CD4-positive, alpha-beta T cell treated with Interleukin-2 at 100 ng/mL for 4 hours (primary cell): ENCODE measurements at places on chromosomes 1 and 21.

DNA sequence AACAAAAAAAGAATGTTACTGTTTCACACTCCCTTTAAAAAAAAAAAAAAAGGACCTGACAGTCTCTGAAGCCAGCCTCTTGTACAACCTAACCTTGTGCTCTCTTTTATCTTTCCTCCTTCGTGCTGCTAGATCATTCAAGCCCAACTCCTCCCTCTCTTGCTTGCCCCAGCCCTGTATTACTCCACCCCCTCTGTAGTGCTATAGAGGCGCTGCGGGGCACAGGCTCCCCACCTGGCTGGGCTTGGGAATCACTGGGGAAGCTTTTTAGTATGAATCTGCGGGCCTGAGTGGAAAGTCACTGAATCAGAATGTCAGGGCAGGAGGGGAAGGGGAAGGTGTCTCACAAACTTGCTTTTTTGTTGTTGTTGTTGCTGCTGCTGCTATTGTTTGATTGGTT lies 383.7 kb upstream of the CAMK1G start:
- DNase-seq, result no peak

DNA sequence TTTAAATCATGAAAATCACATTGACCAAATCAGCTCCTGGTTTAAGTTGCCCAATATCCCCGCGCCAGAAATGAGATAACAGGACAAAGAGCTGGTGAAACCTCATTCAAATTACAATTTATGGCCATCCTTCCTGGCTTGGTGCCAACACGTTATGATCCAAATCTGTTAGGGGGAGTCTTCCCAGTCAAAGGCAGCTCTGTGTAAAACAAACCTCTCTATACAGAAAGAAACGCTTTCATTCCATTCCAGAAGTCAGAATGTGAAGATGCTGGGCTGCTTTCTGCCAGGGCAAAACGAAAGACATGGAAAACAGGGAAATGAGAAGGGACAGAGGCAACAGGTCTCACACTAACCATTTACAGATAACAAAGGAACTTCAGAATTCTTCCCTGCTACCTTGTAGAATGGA lies 53.5 kb upstream of the TIAM1 start:
- no peak for DNase-seq

DNA sequence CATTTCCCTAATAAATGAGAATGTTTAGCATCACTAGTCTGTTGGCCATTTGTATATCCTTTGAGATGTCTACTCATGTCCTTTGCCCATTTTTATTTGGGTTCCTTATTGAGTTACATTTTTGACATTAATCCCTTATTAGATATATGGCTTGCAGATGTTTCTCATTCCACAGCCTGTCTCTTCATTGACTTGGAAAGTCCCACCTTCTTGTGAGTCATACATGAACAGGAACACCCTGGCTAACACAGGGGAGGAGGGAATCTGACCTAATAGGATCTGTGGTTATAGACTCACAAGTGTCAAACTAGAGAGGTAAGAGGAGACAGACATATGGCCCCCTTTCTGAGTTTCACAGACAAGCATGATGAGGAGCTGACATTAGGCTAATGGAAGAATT lies 11.5 kb downstream of the ZP4 start:
- DNase-seq, result no peak

DNA sequence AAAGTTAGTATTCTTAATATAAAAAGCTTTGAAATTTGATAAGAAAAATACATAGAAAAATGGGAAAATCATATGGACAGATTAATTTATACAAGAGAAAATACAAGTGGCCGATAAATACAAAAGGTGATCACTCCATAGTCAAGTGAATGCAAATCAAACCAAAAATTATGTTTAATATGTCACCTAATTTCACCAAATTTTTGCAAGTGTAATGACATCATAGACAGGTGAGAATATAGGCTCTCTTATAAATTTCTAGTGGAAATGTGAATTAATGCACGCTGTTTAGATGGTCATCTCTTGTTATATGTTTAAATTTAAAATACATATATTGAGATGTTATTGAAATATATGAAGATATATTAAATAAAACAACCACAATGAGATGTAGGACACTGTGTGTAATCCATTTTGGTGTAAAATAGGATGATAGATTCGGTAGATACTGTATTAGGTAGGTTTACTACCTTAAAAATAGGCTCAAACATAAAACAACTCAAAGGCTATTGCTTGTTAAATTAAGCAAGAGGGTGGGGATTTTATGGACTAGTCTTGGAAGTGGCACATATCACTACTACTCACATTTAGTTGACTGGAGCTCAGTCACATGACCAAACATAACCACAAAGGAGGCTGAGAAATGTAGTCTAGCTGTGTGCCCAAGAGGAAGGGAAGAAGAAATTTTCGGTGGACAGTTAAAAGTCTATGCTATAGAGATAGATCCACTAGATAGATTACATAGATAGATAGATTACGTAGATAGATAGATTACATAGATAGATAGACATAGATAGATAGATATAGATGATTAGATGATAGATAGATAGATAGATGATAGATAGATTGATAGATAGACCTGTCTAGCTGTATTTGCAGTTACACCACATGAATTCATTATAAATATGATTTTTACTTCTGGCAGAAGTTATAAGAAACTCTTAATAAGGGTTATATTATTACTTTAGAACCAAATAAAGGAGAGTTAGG lies 9.2 kb downstream of the INSL5 start:
- no peak for DNase-seq

DNA sequence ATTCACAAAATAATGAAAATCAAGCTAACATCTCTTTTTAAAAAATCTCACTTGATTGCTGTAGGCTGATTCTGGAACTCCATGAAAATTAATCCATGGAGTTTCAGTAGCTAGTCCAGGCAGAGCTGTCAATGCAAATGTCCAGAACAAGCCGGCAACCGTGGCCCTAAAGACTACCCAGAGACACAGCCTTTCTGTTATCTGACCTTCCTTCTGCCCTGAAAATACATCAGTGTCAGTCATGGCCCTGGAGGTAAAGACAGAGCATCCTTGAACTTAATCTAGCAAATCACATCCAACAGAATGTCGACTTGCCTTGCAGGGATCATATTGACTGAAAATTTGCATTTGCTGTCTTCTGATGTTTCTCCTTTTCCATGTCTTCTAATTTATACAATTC lies 887.4 kb upstream of the B3GALT2 start:
- no peak for DNase-seq

DNA sequence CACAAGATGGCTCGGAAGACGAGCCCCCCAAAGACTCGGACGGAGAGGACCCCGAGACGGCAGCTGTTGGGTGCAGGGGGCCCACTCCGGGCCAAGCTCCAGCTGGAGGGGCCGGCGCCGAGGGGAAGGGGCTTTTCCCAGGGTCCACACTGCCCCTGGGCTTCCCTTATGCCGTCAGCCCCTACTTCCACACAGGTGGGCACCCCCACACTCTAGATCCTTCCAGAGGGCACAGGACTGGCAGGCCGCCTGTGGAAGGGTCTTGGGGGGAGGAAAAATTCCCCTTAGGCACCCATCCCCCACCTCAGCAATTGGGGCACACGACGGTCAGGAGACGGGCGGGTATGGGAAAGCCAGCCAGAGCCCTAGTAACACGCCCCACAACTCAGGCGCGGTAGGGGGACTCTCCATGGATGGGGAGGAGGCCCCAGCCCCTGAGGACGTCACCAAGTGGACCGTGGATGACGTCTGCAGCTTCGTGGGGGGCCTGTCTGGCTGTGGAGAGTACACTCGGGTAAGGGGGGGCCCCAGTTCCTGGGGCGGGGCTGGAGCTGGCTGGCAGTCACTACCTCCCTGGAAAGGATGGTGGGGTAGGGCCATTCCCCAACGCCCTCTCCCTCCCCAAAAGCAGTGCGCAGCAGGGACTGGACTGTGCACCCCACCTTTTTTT lies 16.1 kb downstream of the NOC2L start:
- no peak for DNase-seq

DNA sequence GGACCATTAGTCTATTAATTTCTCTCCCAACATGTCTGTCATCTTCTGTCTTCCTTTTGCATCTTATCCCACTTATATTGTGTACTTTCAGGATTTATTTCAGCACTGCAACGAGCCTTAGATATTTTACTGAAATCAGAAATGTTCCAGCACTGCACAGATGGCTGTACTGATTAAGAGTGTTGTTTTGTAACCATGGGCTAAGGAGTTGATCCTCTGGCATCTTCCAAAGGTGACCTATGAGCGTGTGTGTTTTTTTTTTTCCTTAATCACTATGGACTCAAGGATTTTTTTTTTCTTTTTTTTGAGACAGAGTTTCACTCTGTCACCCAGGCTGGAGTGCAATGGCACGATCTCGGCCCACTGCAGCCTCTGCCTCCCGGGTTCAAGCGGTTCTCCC lies 7.1 kb upstream of the DDX59 start:
- DNase-seq, result no peak
